ENCODE measurements at places on chromosomes 7 and 10.

DNA sequence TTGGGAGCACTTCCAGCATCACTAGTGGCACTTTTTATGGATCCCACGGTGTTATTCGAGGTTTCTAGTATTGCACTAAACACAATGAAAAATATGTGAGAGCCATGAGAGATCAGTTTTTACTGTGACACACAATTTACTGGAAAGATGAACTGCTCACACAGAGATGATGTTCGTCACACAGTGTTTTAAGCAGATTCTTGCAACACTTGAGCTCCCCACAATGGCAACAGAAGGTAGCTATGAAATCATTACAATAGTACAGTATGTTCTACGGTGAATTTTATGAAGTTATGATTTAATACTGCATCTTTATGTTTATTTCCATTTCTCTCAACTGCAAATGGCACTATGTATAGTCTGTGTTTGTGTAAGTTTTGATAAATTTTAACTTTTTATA is 27.4 kb upstream of the ENTPD1 start:
- DNase-seq: no peak

DNA sequence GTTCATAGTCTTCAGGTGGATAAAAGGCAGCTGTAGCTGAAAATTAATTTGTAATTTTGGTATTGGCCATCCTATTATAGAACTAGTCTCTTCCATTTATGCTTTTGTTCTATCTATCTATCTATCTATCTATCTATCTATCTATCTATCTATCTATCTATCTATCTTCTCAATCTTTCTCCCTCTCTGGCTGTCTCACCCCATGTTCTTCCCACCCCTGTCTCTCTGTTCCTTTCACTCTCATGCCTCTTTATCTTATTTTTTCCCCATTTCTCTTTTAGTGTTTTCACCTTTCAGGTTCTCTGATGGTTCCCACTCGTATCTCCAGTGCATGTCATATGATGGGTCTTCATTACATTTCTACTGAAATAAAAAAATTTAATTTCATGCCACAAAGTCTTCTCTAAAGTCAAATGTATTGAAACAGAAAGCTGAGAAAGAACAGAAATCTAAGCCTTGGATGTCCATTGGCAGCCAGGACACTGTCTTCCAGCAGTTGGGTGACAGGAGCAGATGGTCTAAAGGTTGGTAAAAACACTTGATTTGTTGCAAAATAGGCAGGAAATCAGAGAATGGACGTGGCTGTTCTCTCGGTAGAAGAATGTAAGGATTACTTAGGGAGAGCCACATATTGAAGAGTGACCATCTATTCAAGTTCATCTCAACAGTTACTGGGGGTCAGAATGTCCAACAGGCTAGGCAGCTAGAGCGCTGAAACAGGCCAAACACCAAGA is 127.0 kb downstream of the RELN start:
- DNase-seq: no peak

- no peak for DNase-seq
These were observed 299.2 kb upstream of the LRGUK start for GRCh38 chr7:133827707-133828623.

DNA sequence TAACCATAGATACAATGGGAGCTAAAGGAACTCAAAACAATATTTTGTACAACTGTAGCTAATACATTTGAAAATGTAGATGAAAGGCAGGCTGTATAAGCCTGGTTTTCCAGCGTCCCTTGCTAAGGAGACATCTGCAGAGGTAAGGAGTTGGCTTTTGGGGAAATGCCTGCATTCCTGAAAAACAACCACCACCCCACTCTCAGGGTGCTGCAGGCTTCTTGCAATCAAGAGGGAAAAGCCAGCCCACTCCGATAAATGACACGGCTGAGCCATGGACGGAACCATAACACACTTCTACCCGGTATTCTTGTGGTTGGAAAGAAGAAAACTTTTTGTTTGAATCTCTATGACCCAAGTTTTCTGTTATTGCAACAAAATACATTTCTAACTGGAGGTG is 200.3 kb downstream of the TEX36 start:
- no peak for DNase-seq

DNA sequence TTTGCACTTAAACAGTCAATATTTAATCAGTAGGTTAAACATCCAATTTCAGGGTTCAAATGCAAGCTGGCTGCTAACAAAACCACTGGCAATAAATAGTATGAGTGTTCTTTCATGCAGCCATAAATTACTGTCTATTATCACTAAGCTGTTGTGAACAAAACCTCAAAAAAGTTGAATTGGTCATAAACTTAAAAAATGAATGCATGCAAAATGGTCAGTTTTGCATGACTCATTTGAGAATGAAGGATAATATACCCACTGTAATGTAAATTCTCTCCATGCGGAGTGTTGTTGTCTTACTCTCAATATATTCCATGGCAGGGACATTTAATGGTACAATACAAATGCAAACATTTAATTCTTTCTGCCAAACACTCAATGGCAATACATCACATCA is 226.4 kb downstream of the MAGI2 start:
- no peak for DNase-seq

DNA sequence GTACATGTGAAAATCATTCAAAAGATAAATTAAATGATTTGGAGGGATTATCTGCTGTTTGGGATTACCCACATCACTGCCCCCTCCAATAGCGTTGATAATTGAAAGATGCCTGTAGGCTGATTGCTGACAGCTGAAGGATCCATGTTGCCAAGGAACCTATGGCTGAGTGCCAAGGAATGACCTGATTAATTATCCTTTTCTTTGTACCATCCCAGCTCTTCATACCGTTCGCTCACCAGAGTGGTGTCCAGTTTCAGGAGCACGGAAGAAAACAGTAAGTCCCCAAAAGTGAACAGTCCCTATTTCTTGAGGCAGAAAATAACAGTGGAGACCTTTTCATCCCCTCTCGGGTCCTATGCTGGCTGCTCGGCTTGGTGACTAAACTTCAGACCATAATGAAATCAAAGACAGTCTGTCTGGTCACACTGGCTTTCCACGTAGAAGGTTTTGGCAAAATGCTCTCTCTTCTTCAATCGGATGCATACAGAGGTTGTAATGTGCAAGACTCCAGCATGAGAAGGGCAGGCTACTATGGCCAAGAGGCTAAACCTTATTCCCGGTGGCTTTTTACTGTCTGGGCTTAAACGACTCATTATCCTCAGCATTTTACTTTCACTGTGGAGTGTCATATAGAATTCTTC is 108.8 kb downstream of the SPAG6 start:
- DNase-seq: no peak

DNA sequence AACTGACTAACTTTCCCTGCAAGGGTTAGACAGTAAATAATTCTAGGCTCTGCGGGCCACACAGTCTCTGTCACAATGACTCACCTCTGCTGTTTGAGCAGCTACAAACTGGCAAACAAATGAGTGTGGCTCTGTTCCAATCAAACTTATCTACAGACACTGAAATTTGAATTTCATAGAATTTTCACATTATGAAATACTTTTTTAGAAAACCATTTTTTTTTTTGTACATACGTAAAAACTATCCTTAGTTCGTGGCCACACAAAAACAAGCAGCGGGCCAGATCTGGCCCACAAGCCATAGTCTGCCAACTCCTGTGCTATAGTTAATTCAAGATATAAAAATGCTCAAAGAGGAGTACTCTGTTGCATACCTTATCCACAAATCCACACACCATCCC is 32.6 kb downstream of the PIP4K2A start:
- no peak for DNase-seq

GRCh38 chr10:33195608-33196376 is 138.7 kb downstream of the NRP1 start:
- no peak for DNase-seq

DNA sequence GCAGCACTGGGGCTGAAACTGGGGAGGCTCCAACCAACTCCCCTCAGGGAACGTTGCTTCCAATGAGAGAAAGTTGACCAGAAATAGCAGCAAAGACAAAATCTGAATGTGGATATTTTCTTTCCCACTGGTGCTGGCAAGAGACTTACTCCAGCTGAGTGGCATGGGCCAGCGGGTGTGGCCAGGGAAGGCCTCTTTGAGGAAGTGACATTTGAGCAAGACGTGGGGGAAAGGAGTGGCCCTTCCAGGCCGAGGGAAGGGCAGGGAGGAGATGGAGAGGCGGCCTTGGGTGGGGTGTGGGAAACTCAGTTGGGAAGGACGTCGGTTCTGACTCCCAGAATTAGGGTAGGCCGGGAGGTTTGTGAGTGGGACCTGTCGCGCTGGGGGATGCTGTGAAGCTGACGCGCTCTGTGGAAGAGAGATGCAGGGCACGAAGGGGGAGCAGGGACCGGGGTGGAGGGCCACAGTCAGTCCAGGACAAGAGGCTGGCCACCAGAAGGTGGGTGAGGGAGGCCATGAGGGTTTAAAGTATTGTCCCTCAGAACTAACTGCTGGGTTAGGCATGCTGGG is 96.7 kb upstream of the IKZF1 start:
- DNase-seq: no peak

DNA sequence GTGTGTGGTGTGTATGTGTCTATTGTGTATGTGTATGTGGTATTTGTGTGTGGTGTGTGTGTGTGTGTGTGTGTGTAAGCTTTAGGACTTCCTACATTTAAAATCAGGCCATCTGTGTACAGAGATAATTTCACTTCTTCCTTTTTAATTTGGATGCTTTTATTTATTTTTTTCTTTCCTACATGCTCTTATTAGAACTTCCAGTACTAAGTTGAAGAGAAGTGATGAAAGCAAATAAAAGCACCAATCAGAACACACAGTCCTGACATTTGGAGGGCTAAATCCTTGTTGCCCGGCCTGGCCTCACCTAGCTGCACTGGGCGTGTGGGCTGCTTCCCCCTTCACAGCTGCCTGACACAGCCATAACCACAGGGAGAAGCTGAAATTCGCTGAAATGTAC is 3.8 kb upstream of the MRC1 start:
- DNase-seq: no peak

GRCh38 chr7:156897673-156898072 is 4.7 kb upstream of the LMBR1 start:
- DNase-seq: no peak

DNA sequence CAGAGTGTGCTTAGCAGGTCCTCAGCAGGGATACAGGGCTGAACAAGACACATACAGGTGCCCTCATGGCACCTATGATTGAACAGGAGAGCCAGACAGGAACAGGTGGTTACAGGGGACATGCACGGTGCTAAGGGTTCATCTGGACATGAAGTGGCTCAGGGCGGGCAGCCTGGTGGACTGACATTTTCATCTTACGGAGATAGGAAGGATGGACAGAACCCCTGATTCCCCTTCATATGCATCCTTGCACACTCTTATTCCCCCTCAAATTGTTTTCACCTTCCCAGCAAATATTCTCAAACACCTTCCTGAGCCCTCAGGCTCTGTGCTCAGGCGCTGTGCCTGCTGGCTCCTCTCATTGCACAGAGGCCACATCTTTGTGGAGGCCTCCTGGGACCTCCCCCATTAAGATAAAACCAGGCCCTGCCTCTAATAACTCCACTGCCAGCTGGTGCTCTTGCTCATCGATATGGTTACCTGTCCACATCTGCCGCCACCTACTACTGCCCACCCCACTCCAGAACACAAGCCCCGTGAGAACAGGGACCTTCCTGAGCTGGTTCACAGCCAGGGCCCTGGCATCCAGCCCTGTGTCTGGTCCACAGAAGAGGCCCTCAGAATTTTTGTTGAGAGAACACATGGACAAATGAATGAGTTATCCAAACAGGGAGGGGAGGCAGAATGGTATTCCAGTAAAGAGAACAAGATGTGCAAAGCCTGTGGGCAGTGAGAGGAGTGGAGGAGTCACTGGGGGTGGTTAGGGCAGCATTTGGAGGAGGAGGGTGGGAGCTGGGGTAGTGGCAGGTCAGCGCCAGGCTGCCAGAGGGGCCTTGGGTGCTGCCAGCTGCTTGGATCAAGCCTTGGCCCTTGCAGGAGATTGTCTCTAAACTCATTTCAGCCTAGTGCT is 68.9 kb upstream of the AQP1 start:
- DNase-seq: no peak

DNA sequence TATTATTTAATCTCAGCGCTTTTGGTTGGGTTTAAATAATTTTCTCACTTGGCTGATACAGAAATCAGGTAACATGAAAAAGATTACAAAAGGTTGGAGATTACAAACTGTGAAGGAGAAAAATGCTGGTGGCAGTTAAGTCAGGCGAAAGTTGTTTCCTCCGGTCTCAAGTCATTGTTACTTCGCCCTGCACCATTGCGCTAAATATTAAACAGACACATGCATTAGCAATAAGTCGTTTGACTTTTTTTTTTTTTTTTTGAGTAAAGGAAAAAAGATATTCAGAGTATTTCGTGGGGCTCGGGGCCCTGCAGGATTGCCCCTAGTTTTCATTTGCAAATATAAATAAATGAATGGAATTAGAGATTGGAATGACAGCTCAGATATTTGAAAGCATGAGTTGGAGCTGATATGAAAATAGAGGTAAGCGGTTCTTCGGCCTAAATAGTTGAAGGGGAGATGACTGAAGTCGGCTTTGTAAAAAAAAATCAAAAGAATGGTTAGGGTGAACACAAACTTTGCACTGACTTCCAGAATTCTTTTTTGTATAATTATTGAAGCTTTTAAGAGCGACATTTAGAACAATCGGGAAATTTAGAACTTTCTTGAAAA is 914 bp downstream of the SDHAF3 start:
- DNase-seq: no peak

DNA sequence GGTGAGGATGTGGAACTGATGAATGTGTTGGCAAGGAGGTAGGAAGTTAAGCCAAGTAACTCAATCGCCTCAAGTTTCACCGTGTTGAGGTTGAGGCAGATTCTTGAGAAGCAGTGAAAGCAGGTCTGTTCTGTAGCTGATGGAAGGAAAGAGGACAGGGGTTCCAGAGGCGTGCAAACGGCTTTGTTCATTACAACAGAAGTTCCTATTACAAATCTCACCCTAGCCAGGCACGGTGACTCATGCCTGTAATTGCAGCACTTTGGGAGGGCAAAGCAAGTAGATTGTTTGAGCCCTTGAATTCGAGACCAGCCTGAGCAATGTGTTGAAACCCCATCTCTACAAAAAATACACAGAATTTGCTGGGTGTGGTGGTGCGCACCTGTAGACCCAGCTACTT is 36.9 kb upstream of the PTF1A start:
- DNase-seq: no peak

Measured in stimulated activated CD8-positive, alpha-beta memory T cell treated with anti-CD3 and anti-CD28 coated beads, Interleukin-4, amount 100 ng/mL, for 48 hours (primary cell).